ENCODE measurements at places on chromosomes 4 and X.

- no peak overlapping the region for H3K27ac ChIP-seq
- H3K27me3 ChIP-seq: peaks cover 44% of the 10 kb centered on the region
- H3K4me3 ChIP-seq: no peak overlapping the region
- no peaks in the 10 kb centered on the region for H3K4me1 ChIP-seq
- DNase-seq: no peak
These were observed 234.3 kb downstream of the PALLD start for GRCh38 chr4:168731006-168731636.

GRCh38 chr4:156312261-156312847, 358.7 kb upstream of the CTSO start:
- H3K27me3 ChIP-seq: no peaks in the 10 kb centered on the region
- H3K27ac ChIP-seq: no peak overlapping the region
- H3K4me3 ChIP-seq: no peak overlapping the region
- no peaks in the 10 kb centered on the region for H3K4me1 ChIP-seq
- H3K36me3 ChIP-seq: no peaks in the 10 kb centered on the region

DNA sequence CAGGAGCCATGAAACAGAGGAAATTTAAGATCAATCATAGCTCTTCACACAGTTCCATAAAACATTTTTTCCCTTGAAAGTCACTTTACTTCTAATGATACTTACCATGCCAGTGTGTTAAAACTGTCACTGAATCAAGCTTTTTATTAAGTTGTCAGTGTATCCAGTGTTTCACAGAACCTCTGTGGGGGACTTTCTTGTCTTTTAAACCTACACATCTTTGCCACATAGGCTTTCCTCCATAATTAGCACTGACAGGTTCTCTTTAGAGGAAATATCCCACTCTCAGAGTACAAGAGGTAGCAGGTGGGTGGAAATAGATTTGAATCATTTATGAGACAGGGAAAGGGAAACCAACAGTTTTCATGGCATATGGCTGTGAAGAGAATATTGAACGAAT, 25.8 kb upstream of the DYNLT3 start:
- H3K4me3 ChIP-seq: no peak overlapping the region
- DNase-seq: no peak
- H3K27ac ChIP-seq: no peak overlapping the region
- no peaks in the 10 kb centered on the region for H3K4me1 ChIP-seq
- peaks cover 20% of the 10 kb centered on the region for H3K27me3 ChIP-seq

DNA sequence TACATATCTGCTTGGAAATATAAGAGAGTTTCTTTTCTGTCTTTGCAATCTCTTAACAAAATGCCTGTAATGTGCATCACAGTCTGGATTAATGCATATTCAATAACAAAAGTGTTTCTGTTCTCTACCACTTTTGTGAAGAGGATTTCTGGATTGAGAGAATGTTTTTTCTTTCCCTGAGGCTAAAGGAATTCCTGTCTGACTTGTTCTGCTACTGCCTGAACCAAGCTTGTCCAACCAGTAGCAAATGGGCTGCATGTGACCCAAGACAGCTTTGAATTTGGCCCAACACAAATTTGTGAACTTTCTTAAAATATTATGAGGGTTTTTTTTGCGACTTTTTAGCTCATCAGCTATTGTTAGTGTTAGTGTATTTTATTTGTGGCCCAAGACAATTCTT, 1133.9 kb downstream of the SH3BGRL start:
- no peaks in the 10 kb centered on the region for H3K27me3 ChIP-seq
- no peak for DNase-seq
- H3K36me3 ChIP-seq: no peaks in the 10 kb centered on the region
- H3K4me3 ChIP-seq: no peak overlapping the region
- H3K4me1 ChIP-seq: no peaks in the 10 kb centered on the region
- H3K27ac ChIP-seq: no peak overlapping the region

- H3K27me3 ChIP-seq: peaks cover 35% of the 10 kb centered on the region
- H3K4me1 ChIP-seq: no peaks in the 10 kb centered on the region
- H3K36me3 ChIP-seq: no peaks in the 10 kb centered on the region
- DNase-seq: no peak
- H3K27ac ChIP-seq: no peak overlapping the region
These were observed 79.2 kb upstream of the HS3ST1 start for GRCh38 chr4:11507920-11508319.

- DNase-seq: no peak
- no peaks in the 10 kb centered on the region for H3K27me3 ChIP-seq
- peaks cover 4% of the 10 kb centered on the region for H3K4me1 ChIP-seq
- H3K36me3 ChIP-seq: no peaks in the 10 kb centered on the region
- no peak overlapping the region for H3K4me3 ChIP-seq
These were observed 378.5 kb upstream of the MAD2L1 start for GRCh38 chr4:120445186-120445585.

- no peak overlapping the region for H3K27ac ChIP-seq
- no peak overlapping the region for H3K4me3 ChIP-seq
These were observed 1192.1 kb upstream of the PRKX start for GRCh38 chrX:4905576-4905975.

GRCh38 chrX:49206543-49206942, 6.5 kb upstream of the SYP start:
- DNase-seq: no peak
- peaks cover 14% of the 10 kb centered on the region for H3K27me3 ChIP-seq
- H3K4me3 ChIP-seq: no peak overlapping the region
- no peaks in the 10 kb centered on the region for H3K36me3 ChIP-seq
- no peaks in the 10 kb centered on the region for H3K4me1 ChIP-seq

- no peaks in the 10 kb centered on the region for H3K36me3 ChIP-seq
- H3K27ac ChIP-seq: no peak overlapping the region
- DNase-seq: no peak
- H3K27me3 ChIP-seq: no peaks in the 10 kb centered on the region
- H3K4me1 ChIP-seq: no peaks in the 10 kb centered on the region
These were observed 557.3 kb upstream of the TENM3 start for GRCh38 chr4:181685911-181686310.

All from effector memory CD8-positive, alpha-beta T cell (primary cell).